ENCODE measurements at places on chromosomes 2 and 18.

- no peak for DNase-seq
These were observed 138.7 kb downstream of the CERS6 start for GRCh38 chr2:168594778-168595177.

DNA sequence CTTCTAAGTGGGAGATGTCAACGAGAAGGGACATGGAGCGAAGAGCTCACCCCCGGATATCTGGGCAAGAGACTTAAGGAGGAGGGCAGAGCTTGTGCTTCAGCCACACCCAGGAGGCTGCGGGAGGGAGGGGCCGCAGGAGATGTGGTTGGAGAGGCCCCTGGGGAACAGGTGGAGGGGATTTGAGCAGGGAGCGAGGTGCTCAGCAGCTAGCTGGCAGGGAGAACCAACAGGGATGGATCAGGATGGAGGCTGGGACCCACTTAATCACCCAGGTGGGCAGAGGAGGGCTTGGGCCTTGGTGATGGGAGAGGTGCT, 78.3 kb downstream of the MBP start:
- no peak for DNase-seq

DNA sequence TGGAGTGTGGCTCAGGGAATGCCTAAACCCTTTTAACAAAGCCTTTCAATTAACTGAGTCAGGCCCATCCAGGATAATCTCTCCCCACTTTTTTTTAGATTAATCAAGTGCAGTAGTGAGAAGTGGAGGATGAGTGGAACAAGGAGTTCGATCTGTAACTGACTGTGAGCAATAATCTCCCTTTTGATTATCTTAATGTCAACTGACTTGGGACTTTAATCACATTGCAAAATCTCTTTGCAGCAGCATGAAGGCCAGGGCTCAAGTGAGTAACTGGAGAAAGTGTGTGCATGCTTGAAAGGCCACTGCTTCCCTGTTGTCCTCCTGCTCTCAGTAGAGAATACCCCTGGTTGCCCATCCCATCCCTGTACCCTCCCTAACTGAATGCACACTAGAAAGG, 32.1 kb upstream of the HS6ST1 start:
- DNase-seq = no peak

- DNase-seq = no peak
These were observed 1230.6 kb upstream of the CHAC2 start for GRCh38 chr2:52536929-52537460.

All from NCI-H446 (cell line).